NCI-H774 (cell line): ENCODE measurements at places on chromosomes 2 and 18.

GRCh38 chr2:57758686-57759085 is 287.9 kb upstream of the VRK2 start:
- no peak for DNase-seq

DNA sequence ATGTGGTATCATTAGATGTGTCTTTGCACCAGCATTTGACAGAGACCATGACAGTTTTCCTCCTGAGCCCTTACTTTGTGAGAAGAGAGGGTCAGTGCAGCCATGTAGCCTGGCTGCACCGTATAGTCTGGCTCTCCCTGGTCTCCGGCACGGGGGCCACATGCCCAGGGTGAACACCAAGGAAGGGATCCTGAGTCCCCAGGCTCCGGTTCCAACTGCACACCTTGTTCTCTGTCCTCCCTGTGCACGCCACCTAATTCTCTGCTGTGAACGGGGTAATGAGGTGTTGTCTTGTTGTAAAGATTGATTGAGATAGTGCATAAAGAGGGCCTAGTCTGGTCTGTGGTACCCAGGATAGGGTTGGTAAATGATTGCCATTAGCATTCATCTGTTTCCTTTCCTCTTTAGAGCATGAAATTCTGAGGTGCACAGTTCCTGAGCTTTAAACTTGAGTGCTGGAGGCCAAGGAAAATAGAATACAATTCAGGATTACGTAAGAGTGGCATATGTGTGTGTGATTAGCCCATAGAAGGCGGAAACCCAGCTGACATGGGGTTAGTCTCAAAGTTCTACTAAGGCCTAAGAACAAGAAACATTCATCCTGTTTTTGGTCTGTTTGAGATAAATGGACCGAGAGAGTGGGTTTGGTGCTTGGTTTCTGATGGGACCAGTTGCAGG is 55.5 kb downstream of the NCK2 start:
- no peak for DNase-seq

GRCh38 chr2:45178359-45178758 is 169.1 kb upstream of the SIX2 start:
- no peak for DNase-seq

- no peak for DNase-seq
Observed at GRCh38 chr18:22233266-22233665, 63.9 kb downstream of the GATA6 start.

DNA sequence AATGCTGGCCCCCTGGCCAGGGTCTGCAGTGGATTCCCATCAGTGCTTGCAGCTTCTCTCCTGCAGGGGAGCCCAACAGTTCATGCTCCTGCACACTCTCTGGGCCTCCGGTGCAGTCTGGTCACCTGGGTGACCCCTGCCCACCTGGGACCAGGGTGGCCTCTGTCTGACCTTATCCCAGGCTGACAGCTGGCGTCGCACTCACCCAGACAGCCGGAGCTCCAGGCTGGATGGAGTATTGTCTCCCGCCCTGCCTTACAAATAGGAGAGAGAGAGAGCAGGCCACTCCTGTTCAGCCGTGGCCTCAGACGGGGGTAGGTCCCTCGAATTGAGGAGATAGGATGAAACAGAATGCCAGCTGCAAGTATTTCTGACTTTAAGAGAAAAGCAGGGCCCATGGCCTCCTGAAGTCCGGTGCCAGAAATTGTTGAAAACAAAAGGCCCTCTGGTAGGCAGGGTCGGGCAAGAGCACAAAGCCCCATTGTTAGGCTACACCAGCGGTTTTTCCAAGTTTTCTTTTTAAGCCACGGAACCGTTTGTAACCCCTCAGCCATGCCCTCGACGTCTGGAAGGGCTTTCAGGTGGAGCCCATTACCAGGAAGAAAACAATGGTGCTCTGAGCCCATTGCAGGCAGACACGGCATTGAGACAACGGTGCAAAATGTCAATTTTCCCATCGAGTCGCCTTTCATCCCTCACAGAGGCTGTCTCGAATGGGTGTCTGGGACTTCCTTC is 258.4 kb downstream of the BCL11A start:
- DNase-seq: no peak

GRCh38 chr2:106537047-106537446 is 49.9 kb downstream of the CD8B2 start:
- no peak for DNase-seq

GRCh38 chr2:72205504-72205881 is 57.8 kb upstream of the CYP26B1 start:
- no peak for DNase-seq

DNA sequence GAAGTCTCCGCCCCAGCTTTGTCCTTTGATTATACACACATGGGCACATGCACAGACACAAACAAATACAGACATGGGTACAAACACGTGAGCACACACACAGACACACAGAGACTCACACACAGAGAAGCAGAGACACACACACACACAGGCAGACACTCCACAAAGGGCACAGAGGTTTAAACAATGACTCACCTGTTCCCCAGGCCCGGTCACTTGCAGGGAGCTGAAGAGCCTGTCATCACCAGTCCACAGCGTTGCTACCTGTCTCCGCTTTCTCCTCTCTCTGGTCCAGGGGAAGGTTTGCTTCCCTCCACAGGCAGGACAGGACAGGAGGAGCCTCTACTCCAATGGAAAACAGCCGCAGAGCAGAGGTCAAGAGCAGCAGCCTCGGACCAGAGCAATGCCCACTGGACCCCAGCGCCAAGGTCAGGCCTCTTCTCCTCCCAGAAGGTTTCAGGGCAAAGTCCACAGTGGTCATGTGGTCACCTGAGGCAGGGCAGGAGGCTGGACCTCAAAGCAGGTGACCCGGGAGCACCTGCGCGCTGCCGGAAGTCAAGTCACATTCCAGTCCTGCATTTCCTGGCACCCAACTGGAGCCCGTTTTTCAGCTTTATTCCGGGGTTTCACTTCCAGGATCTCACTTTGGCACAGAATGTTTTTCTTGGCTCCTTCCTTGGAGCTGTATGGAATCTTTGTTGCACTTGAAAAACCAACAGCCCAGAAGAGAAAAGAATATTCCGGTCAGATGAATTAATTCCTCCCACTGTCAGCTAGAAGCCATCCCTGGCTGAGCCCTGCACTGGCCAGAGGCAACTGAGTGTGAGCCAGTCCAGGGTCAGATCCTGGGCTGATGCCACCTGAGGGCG is at the start of gene RAB17:
Gene RAB17 (minus strand): TSS at position 463 of the 869 bp plus-strand sequence. CDS start 4,580 bp downstream, outside the sequence.
- peak; percentile 72 for DNase-seq

DNA sequence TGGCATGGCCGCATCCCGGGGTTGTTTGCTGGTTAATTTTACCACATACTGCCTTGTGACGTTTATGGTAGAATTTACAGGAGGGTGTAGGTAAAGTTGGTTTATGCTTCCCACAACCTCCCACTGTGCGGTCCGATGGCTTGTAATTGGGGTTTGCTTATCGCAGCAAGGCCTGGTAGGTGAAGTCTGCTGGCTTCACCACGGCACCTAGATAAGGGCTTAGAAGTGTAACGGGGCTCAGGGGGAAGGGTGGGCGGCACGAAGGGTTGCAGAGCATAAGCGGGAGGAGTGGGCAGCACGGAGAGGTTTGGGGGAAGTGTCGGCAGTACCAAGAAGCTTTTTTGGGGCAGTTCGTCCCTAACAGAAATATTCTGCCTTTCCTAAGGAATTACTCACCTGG is 39.0 kb upstream of the TMEM131 start:
- DNase-seq: no peak

GRCh38 chr2:198807131-198807530 is 650.6 kb downstream of the SATB2 start:
- no peak for DNase-seq

GRCh38 chr2:61469424-61470121 is 1.3 kb downstream of the USP34 start:
- DNase-seq: no peak

GRCh38 chr2:68925295-68925896 is 27.3 kb downstream of the GKN2 start:
- DNase-seq: no peak

DNA sequence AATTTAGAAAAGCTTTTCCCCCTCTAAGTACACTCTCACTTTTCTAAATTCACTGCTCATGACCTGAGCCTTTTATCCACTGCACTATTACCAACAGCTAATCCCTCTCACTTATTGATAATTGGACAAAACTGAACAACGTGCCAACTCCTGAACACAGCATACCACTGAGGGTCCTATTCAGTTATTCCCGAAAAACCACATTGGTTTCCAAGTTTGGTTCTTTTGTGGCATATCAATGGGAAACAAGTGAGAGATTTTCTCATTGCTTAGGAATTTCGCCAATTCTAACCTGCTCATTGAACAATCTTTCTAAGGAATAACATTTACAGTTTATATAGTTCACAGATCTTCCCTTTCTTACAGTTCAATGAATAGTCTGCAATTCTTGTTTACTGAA is 977.4 kb downstream of the TMEM182 start:
- DNase-seq: no peak

DNA sequence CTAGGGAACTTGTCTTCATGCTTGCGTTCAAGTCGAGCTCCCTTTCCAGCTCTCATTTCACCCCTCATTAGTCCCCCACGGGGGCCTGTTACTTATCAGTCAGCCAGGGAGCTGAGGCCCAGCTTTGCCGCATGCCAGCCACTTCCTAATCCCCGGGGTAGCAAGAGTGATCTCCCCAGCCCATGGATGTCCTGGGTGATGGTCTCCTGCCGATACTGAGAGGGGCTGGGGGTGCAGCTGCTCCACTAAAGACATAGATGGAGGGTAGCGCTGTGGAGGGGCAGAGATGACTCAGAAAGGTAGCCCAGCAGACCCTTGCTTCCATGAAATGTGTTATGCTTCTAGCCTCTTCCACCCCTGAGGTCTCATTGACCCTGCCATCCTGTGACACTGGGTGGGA is 314.0 kb upstream of the EPAS1 start:
- DNase-seq: no peak
